GOT3 (cell line): ENCODE measurements at places on chromosomes 11 and 22.

DNA sequence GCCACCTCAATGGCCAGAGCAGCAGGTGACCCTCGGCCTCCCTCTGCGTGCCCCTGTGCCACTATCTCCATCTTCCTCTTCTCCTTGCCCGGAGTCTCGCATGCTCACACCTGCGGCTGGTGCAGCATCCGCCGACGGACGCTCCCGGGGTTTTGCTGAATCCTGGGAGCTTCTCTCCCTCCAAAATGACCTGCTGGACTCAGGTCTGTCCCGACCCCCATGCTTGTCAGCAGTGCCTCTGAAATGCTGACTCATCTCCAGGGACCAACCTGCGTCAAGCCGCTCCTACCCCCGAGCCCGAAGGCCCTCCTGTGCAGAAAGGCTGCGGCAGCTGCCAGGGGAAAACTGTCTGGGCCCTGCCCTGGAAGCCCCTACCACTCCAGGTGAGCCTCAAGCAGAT, 58.4 kb downstream of the CELSR1 start:
- DNase-seq = no peak

DNA sequence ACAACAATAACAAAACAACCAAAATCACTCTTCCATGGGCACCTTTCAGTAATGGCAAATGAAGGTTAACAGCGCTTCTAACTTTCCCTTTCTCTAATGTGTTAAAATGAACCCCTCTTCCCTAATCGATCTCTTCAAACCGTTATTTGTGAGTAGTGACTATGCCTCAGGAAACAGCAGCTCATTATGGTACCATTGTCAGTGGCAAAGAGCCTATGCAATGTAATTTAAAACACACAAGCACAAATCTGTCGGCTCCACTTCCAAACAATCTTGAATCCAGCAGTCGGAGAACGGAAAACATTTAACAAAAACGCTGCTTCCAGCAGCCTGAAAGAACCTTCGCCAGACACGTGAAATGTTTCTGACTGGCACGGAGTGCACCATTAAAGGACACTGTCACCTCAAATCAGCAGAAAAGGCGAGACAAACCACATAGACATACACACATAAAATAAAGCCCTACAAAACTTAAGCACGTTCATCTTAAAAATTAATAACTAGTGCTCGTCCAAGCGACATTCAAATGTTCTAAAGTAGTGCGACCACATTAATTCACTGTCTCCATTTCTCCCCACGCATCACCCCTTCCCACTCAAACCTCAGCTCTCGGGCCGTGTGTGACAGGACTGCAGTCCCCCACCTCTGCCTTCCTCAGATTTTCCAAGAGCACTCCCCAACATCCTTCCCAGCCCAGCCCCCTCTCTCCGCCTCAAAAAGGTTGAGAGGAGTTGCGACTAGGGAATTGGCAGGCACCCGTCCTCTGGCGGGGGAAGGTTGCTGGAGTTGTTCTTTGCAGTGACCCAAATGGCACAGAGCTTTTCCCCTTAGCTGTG, 748 bp downstream of the RAB30 start:
- DNase-seq = no peak

DNA sequence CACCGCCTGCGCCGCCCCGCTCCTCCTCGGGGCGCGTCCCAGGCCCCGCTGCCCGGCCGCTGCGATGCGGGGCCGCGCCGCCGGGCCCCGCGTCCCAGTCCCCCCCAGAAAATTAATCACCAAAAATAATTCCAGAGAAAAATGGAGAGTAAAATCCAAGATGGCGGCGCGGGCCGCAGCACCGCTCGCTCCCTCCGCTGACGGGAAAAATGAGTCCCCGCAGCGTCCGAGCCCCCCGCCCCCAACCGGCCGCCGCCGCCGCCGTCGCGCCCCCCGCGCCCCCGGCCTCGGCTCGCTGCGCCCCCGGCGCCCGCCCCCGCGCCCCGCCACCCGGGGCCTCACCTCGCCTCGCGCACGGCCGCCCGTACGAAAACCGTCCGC, at the start of gene KMT5B:
TSS of gene KMT5B (minus strand) at position 162 of the 381 bp plus-strand sequence. CDS start 23,220 bp downstream, outside the sequence.
- no peak for DNase-seq

GRCh38 chr11:15726221-15726746, 611.6 kb downstream of the INSC start:
- no peak for DNase-seq

DNA sequence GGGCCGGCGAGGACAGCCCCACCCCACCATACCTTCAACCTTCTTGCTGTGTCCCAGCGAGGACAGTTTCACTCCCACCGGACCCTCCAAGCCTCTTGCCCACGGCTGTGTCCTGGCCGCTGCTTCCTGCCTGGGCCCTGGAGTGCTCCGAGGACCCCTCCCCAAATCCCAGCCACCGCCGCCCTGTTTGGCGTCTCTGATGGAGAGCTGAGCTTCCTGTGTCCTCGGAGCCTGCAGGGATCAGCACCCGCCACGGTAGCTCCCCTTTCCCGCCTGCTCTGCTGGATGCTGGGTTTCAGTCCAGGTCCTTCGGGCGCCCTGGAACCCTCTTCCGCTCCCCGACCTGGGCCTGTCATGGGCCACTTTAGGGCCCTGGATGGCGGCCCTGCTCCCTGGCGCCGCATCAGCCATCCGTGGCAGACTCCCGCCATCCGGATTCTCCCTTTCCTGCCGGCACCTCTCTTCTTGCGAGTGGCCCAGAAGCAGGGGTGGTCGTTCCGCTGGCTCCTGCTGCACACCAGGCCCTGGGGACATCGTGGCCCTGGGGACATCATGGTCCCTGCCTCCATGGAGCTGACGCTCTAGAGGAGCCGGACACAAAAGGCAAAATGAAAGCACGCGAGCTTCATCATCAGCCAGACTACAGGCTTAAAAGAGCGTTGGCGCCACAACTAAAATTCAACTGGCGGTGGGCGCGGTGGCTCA, 34.3 kb upstream of the GAL start:
- DNase-seq = no peak

GRCh38 chr11:65013130-65013887, 651 bp upstream of the ARL2 start:
- DNase-seq = peak; percentile 38

DNA sequence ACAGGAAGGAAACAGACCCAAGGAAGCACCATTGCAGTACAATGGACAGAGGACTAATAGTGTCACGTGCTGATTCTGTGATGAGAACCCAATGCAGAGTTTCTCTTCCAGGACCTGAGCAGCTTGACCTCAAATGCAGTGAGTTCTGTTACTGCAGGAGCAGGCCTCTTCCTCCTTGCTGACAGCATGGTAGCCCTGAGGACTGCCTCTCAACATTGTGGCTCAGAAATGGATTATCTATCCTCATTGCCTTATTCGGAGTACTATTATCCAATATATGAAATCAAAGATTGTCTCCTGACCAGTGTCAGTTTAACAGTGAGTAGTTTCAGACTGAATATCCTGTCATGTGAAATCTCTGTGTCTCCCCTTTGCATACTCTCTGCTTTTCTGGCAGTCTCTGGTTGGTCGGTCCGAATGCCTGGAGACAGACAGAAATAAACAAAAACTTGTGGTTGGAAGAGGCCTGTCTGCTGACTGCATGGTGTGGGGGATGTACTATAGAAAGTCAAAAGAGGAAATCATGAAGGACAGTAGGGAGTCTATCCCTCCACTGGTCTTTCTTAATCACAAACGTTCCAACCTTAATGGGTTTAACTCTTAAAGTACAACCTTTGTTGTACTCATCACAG, 6.9 kb upstream of the MS4A14 start:
- DNase-seq = no peak

DNA sequence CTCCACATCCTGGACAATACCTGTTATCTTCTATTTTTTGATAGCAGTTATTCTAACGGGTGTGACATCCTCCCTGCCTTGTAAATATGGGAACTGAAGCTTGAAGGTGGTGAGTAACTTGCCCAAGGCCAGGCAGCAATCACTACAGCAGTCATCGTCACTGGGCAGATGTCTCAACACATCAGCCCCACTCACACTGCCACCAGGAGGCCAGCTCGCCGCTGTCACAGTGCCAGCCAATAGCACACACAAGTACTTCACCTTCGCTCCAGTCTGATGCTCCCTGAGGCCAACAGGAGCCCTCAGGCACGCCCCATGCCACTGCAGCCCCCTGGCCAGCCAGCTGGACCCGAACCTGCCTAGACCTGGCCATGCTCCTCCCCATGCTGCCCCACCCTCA, 4.9 kb upstream of the TTLL1 start:
- DNase-seq = no peak

- DNase-seq = no peak
Measured at GRCh38 chr11:91912322-91912721, 312.3 kb upstream of the FAT3 start.
